Umbilical cord (tissue), 2 donors: ENCODE measurements at places on chromosomes 13 and 19. TPM values are rescaled to one million over a fixed set of nuclear protein-coding genes. Genes with fewer than 3 reads are reported as not detected.

C2CD4C gene
- 0.96 TPM for total RNA-seq

SELENOV gene
- total RNA-seq = not detected

ZSCAN4 gene
- total RNA-seq = not detected

SPINT2 gene
- total RNA-seq = 113 TPM

SOHLH2 gene
- total RNA-seq = 0.72 TPM

ZNF460 gene
- 119 TPM for total RNA-seq

PTH2 gene
- not detected for total RNA-seq

NLRP12 gene
- total RNA-seq = 1.7 TPM

RAB3D gene
- total RNA-seq = 22.4 TPM

ZNF234 gene
- 21.9 TPM for total RNA-seq

MCF2L gene
- 9.4 TPM for total RNA-seq

C3 gene
- total RNA-seq = 48.4 TPM

VASP gene
- 66.2 TPM for total RNA-seq

RSPH6A gene
- not detected for total RNA-seq

PALM3 gene
- not detected for total RNA-seq

CGB8 gene
- total RNA-seq = not detected

SMIM17 gene
- total RNA-seq = 3.4 TPM

BST2 gene
- 35.2 TPM for total RNA-seq

CAMSAP3 gene
- 1.2 TPM for total RNA-seq

NEK5 gene
- 13.2 TPM for total RNA-seq

MBOAT7 gene
- total RNA-seq = 13.7 TPM

ABCC4 gene
- total RNA-seq = 14.7 TPM

IGFL1 gene
- not detected for total RNA-seq

CPT1C gene
- 4.3 TPM for total RNA-seq

FSTL3 gene
- total RNA-seq = 326 TPM

THSD1 gene
- 8.4 TPM for total RNA-seq

ZNF527 gene
- 16.6 TPM for total RNA-seq

LSM4 gene
- 37.6 TPM for total RNA-seq

OR4F17 gene
- total RNA-seq = 6.7 TPM

NLRP7 gene
- total RNA-seq = 0.24 TPM
